CD4-positive, alpha-beta T cell treated with Interleukin-6 at 100 ng/mL for 8 hours (primary cell): ENCODE measurements at places on chromosomes 4 and X.

DNA sequence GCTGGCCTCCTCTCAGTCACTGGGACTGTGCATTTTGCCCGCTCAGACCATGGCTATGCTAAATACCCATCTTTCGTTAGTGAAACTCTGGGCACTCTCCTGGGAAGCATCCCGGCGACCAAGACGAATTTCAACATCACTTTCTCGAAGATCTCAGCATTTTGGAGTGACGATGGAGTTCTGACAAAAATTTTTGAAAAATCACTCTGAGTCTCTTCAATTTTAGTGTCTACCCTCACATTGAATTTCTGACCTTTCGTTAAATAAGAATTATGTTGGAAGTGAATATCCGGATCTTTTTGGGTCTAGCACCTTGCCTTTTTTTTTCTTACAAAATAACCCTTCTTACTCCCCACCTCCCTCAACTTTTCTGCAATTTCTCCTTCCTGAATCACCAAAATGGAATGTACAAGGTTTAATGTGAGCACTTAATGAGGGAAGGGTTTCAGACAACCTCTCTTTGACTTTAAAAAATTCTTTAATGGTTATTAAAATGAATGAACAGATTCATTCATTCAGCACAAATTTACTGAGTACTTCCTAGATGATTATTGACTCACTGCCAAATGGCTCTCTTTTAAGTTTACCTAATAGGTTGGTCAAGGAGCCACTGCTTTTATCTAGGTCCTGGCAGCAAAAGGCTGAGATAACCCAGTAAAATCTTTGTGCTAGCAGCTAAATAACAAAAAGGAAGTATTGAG, 746 bp upstream of the AADAT start:
- no peak for DNase-seq

DNA sequence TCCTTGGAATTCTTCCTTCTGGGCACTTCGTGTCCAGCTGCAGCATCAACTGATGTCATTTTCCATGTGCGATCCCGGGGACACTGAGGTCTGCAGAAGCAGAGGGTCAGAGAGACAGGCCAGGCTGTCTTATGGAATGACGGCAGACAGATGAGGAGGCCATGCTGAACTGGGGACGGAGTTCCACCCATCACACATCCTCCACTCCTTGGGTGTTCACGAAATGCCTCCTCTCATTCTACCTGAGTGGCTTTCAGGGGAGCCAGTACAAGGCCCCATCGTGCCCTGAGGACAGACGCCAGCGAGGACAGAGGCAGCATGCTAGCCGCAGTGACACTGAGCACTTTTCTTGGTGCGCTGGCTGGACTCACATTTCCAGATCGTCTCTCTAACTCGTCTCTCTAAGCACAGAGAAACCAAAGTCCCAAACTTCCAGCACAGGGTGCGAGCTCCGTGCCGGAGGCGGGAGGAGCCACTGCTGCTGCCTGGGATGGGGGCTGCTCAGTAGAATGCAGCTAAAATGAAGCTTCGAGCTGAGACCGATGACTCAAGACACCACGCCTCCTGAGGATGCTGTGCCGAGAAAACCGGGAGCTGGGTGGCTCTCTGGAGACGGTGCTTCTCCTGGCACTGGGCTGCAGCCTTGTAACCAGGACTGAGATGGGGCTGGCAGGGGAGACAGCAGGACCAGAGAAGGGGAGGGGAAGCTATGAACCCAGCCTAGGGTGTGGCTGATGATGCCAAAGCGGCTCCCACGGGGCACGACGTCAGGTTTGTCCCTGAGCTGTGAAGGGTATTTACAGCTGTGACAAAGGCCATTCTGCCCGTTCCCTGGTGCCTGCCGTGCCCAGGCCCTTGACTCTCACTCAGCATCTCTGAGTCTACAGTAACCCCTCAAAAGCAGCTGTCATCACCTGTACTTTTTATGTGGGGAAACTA, 8.2 kb downstream of the ABLIM2 start:
- no peak for DNase-seq

GRCh38 chr4:1202526-1203011, 30.2 kb upstream of the SPON2 start:
- no peak for DNase-seq

GRCh38 chr4:76614589-76614988, 179.6 kb downstream of the SHROOM3 start:
- DNase-seq = no peak

DNA sequence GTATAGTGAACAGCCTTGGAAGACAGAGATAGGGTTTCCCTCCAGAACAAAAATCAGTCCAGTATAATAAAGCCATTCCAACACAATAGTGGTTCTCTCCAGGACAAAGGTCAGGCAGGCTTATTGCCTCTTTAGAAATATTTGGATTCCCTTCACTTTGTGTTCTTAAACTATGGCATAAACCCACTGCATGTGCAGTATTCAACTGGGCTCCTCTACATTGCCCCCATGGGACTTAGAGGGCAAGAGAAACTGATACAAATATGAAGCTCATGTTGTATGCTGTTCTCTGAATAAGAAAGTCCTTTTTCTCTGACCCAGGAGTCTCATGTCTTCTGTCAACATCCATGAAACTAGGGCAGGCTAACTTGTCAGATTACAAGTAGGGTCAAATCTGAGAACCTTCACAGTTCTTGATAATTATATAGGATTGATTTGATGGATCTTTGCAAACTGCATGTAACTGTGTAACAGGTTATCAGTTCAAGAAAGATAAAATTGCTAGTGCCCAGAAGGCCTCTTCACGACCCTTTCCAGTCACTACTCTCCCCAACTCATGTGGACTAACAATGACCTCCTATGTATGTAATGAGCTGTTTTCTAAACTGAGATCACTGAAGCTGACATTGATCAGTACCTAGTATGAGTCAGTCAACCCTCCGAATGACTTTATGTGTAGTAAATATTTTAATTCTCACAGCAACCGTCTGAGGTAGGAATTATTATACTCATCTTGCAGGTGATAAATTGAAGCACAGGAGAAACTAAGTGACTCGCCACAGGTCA, 31.9 kb upstream of the FAM9C start:
- no peak for DNase-seq

- DNase-seq = no peak
Observed at GRCh38 chr4:24213961-24214360, 324.1 kb upstream of the PPARGC1A start.

- no peak for DNase-seq
Observed at GRCh38 chr4:70938086-70938485, 35.9 kb downstream of the MOB1B start.

DNA sequence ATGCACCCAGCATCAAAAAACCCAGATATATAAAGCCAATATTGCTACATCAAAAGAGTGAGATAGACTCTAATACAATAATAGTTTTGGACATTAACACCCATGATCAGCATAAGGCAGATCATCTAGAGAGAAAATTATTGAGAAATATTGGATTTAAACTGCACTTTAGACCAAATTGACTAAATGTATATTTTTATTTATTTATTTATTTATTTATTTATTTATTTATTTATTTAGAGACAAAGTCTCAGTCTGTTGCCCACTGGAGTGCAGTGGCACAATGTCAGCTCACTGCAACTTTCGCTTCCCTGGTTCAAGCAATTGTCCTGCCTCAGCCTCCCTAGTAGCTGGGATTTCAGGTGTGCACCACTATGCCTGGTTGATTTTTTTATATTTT, 193.0 kb downstream of the KLHL4 start:
- DNase-seq = no peak

GRCh38 chr4:76523593-76523992, 88.6 kb downstream of the SHROOM3 start:
- no peak for DNase-seq
